Left renal cortex interstitium (tissue), 4 donors: ENCODE measurements at places on chromosomes 6 and 20.

- no peak for DNase-seq
Measured at GRCh38 chr20:46135856-46136633, 17.9 kb downstream of the CD40 start.

GRCh38 chr6:170139531-170139930, 151.3 kb downstream of the DLL1 start:
- no peak for DNase-seq

DNA sequence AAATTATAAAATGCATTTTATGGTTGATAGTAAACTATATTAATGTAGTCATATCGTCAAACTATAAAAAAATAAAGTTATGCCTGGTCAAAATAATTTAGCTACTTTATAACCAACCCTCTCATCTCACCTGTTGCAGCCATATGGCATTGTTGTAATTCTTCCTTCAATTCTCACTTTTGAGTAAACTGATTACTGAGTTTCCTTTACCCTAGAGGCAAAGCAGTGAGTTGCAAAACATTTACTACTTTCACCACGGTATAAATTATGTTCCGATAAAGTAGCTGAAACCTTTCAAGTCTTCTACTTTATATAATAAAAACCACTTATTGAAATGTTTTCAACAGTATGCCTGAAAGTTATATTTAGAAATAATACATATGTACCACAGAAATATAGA, 113.8 kb downstream of the AHI1 start:
- DNase-seq, result no peak

DNA sequence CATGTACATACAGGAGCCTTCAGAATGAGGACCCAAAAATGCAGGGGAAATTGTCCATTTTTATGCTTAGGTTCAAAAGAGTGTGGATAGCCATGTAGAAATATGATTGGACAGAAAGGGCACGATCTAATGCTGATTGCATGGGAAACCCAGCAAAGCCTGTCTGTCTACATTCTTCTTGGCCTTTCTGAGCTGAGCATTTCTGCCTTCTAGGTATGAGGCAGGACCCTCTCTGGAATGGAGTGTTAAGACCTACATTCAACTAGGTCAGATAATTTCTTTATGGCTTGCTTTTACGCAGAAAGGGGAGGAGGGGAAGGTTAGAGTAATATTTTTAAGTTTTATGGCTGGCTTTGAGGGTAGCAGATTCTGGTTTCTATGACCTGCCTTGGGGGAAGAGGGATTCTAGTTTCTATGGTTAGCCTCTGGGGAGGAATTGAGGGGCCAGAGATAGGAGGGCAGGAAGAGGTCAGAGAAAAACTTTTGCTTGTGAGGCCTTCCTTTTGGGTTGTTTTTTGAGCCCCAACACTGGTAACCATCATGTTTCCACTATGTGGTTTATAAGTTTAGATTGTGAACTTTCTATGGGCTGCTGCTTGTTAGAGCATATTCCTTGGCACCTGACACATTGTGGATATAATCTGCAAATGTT, 63.5 kb downstream of the LYRM2 start:
- no peak for DNase-seq

GRCh38 chr20:10696650-10697049, 22.9 kb upstream of the JAG1 start:
- DNase-seq, result no peak

- DNase-seq, result no peak
Measured at GRCh38 chr20:43284486-43284885, 94.8 kb upstream of the PTPRT start.

DNA sequence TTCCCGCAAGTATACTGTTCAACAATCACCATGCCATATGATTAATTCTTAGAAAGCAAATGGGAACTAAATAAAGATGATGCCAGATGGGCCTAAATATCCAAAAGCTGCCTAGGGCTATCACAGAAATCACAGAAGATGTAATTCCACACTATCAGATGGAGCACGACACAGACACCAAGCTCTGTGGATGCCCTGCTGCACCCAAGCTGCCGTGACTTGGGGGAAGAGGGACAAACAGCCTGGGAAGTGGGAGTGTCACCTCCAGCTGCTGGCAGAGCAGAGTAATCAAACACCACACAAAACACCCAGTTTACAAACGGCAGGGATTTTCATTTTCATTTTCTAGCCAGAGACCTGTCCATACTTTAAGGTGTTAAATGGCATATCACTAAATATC, 35.7 kb downstream of the PDE10A start:
- no peak for DNase-seq

DNA sequence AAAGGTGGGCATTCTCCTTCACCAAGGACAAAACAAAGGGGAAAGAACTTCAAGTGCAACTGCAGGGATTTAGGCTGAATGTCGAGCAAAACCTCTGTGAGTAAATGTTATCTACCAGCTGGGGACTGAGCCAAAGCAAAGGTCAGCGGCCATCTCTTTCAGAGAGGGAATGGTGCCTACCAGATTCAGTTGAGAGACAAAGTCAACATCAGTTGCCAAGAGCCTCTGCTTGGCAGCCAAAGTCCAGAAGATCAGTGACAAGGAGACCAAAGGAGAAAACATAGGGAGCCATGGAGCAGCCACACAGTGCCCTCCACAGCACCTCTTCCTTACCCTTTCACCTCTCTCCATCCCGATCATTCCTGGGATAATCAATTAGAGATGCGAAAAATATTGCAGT, 472.5 kb downstream of the KIF16B start:
- no peak for DNase-seq

DNA sequence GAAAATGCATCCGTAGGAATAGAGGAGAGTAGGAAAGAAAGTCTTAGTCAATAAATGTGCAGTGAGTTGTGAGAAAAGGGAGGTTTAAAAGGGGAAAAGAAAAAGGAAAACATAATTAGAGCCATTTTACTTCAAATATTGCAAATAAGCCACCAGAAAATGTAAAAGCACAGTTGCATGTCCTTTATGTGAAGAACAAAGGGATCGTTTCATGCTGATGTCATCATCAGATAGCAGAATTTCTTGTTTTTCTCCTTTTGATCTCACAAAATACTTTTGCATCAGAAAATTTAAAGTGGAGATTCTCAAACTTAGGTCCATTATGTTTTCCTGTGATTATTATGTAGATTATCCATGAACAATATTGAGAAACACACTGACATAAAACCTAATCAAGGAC, 166.7 kb downstream of the HAO1 start:
- no peak for DNase-seq

- DNase-seq, result no peak
Measured at GRCh38 chr6:44305200-44305725, 7.9 kb downstream of the AARS2 start.

DNA sequence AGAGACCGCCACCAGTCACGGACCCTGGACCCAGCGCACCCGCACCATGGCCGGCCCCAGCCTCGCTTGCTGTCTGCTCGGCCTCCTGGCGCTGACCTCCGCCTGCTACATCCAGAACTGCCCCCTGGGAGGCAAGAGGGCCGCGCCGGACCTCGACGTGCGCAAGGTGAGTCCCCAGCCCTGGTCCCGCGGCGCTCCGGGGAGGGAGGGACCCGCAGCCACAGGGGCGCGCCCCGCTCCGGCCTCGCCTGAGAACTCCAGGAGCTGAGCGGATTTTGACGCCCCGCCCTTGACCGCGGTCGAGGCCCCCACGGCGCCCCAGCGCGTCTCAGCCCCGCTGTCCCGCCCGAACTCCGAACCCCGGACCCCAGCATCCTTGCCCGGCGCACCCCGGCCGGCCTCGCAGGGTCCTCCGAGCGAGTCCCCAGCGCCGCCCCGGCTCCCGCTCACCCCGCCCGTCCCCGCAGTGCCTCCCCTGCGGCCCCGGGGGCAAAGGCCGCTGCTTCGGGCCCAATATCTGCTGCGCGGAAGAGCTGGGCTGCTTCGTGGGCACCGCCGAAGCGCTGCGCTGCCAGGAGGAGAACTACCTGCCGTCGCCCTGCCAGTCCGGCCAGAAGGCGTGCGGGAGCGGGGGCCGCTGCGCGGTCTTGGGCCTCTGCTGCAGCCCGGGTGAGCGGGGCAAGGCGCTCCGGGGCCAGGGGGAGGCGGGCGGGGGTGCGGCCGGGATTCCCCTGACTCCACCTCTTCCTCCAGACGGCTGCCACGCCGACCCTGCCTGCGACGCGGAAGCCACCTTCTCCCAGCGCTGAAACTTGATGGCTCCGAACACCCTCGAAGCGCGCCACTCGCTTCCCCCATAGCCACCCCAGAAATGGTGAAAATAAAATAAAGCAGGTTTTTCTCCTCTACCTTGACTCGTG, at the start of gene OXT:
Gene OXT, plus strand, starts transcription at position 11 of the 920 bp plus-strand sequence. Its CDS starts 36 bp downstream, at position 47.
- no peak for DNase-seq

GRCh38 chr6:317060-317447, 24.8 kb downstream of the DUSP22 start:
- no peak for DNase-seq

DNA sequence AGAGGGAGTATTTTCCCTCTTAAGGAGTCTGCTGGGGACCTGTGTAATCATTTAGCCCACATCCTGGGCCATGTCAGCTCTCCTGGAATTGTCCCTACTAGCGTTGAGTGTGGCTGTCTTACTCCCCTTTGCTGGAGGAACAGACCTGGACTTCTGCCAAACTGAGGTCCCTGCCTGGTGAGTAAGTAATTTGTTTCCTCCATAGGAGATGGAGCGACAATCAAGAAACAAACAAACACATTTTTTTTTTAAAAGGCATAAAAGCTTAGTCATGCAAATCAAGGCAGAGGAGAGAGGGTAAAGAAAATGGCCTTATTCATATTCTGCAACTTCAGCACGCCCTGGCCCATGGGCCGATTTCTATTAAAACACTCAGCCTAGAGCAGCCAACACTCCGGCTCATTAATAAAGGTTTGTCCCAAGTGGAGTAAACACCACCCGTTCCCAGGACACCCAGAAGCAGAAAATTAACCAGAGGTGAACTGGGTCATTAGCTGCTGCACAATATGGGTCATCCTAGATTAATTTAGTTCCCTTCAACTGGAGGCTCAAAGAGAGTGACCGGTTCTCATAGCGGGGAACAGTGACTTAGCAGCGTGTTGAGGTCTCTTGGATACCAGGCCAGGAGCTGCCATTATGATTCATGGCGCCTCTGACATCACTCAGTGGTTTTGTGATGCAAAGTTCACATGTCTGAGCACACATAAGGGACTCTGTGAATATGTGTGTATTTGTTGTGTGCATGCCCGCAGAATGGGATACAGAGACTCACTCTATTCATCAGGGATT, 165.0 kb upstream of the SULF2 start:
- DNase-seq, result no peak

DNA sequence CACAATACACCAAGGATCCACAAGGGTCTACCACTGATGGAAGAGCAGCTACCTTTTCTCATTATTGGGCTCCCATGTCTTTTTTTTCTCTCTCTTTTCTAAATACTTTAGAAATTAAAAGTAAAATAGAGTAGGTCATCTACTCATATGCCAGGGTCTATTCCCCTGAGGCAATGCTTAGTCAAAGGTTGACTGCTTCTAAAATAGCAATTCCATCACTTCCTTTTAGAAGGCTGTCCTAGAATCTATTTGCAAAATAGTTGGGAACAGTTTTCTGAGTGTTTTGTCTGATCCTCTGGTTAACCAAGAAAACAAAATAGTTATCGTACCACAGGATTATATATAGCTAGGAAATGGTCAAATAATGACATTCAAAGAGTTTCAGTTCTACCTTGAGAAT, 174.1 kb downstream of the COL21A1 start:
- no peak for DNase-seq

- no peak for DNase-seq
Measured at GRCh38 chr6:116842459-116842858, 13.6 kb upstream of the GPRC6A start.

DNA sequence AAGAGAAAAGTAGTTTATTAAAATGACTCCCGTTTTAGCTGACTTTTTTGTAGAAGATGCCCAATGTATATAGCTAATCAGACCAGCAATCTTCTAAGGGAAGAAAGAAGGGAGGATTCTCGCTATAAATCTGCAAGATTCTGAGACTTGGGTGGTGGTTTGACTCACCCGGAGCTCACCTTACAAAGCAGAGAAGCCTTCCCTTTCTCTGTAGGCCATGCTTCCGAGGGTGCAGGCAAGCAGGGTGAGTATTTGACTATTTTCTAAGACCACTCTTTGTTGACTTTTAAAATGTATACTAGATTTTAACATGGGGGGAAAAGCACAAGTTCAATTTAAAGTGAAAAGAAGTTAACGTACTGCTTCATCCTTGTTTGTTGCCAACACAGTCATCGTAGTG, 2.7 kb downstream of the OLIG3 start:
- DNase-seq, result no peak

- no peak for DNase-seq
Measured at GRCh38 chr20:50628853-50629669, 62.3 kb downstream of the RIPOR3 start.

DNA sequence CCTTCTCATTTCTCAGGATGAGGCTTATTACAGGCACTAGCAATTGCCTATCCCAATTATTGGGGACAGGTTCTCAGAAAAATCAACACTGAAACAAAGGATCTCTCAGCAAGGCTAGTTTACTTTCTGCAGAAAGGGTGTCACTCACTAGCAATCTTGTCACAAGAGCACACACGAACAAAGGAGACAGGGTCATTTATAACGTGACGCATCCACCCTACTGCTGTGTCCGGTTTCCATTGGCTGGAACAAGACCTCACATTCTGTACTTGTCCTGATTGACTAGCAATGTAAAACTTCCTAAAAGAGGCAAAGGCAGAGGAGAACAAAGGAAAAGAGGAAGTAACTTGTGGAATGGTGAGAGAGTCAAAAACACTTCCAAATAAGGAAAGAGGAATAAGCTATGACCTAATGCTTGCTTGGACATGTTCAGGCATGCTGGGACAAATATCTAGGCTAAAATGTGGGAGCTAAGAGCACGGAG, 160.2 kb upstream of the STXBP5 start:
- no peak for DNase-seq

GRCh38 chr20:3787324-3788014, 929 bp upstream of the CENPB start:
- no peak for DNase-seq

GRCh38 chr6:138682704-138683527, 90.7 kb upstream of the CCDC28A start:
- DNase-seq, result no peak

DNA sequence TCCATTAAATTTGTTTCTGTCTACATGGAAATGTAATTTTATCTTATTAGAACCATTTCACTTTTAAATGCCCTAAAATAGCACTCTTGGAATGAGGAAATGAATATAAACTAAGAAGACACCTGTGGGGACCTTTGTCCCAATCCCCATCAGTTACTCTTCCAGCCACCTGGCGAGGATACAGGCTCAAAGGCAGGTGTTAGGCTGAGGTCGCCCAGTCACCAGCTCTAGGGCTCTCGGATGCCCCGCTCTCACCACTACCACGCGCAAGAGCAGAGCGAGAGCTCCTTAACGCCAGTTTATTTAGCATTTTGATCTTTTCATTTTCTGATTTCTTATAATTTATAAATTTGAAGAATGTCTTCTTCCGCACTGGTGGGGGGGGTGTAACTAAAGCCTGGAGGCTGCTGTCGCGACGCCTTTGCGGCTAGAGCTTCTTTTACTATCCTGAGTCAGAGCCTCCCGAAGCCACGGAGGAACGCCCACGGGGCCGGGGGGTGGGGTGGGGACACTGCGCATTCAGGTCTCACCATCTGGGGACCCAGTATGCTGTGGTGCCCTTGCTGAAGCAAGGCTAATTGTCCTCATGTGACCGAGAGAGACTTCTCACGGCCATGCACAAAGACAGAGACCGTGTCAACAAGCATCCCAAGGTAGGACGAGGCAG, 38.7 kb upstream of the AFDN start:
- no peak for DNase-seq

GRCh38 chr20:4507288-4507719, 214.4 kb upstream of the PRND start:
- DNase-seq, result no peak
